ENCODE measurements at places on chromosomes 2 and 18. TPM values are rescaled to one million over a fixed set of nuclear protein-coding genes. Genes with fewer than 3 reads are reported as not detected.

GRCh38 chr2:7740114-7740513 lies 822.9 kb downstream of the RNF144A start:
- H3K27me3 ChIP-seq: no peaks in the 10 kb centered on the region
- no peaks in the 10 kb centered on the region for H3K36me3 ChIP-seq
- H3K4me3 ChIP-seq: no peak overlapping the region
- H3K27ac ChIP-seq: no peak overlapping the region
- DNase-seq: no peak

DNA sequence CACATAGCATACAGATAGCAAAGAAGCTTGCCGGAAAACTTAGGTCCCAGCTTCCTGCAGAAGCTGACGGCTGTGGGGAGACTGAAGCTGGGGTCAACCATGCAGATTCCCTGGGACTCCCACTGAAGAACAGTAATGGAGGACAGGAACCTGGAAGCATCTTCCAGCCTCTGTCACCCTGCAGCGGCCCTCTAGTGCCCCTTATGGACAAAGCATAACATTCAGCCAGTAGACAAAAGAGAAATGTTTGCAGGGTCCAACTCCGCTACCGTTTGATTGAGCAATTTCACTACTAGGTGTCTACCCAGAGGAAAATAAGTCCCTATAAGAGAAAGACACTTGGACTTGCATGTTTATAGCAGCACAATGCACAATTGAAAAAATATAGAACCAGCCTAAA lies 460.6 kb downstream of the CNTNAP5 start:
- no peak overlapping the region for H3K27ac ChIP-seq
- no peak for DNase-seq
- no peak overlapping the region for H3K4me3 ChIP-seq

DNA sequence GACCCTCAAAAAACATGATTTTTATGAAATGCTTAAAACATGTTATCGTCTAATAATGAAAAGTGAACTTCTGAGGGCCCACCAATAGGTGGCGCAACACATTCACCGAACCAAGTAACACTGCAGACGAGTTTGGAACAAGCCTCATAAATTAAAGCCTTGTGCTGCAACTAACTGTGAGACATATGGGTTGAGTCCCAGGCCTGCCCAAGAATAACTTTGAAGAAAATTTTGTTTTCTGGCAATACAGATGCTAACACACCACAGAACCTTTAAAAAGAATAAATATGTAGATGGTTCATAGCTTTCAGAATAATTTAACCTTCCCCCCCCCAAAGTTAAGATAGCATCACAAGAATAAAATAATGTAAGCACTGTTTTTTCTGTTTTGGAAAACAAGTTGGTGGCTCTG lies 285.9 kb downstream of the RNF144A start:
- no peak overlapping the region for H3K4me3 ChIP-seq
- peak; percentile 29 for DNase-seq
- no peaks in the 10 kb centered on the region for H3K4me1 ChIP-seq
- H3K27me3 ChIP-seq: no peaks in the 10 kb centered on the region
- no peak overlapping the region for H3K27ac ChIP-seq

GRCh38 chr18:23588836-23589560 lies 2.7 kb upstream of the NPC1 start:
- no peak overlapping the region for H3K4me3 ChIP-seq
- peaks cover 18% of the 10 kb centered on the region for H3K4me1 ChIP-seq
- H3K27me3 ChIP-seq: no peaks in the 10 kb centered on the region
- no peaks in the 10 kb centered on the region for H3K36me3 ChIP-seq
- no peak overlapping the region for H3K27ac ChIP-seq

GRCh38 chr18:44744161-44745121 lies 63.8 kb downstream of the SETBP1 start:
- DNase-seq: no peak
- H3K27ac ChIP-seq: no peak overlapping the region
- no peaks in the 10 kb centered on the region for H3K27me3 ChIP-seq
- no peak overlapping the region for H3K4me3 ChIP-seq

GRCh38 chr2:11865805-11866204 lies 119.4 kb downstream of the LPIN1 start:
- no peak overlapping the region for H3K27ac ChIP-seq
- H3K27me3 ChIP-seq: no peaks in the 10 kb centered on the region
- H3K4me3 ChIP-seq: no peak overlapping the region
- H3K4me1 ChIP-seq: no peaks in the 10 kb centered on the region
- H3K36me3 ChIP-seq: no peaks in the 10 kb centered on the region
- no peak for DNase-seq

DNA sequence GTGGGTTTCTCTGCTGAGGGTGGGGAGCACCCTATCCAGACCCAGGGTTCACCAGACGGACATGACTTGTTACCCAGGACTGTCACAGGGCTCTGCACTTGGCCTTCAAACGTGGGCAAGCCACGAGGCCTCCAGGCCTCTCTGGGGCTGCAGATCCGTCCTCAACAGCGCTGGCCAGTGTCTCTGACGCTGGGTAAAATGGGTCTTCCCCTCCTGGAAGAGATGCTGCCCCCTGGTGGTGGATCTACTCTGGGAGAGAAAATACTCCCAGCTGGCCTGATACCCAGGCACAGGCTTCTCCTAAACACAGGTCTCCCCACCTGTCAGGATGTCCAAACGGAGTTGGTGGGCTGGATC lies 3.7 kb downstream of the GPR17 start:
- H3K4me3 ChIP-seq: no peak overlapping the region
- H3K36me3 ChIP-seq: no peaks in the 10 kb centered on the region
- H3K27me3 ChIP-seq: no peaks in the 10 kb centered on the region
- peaks cover 20% of the 10 kb centered on the region for H3K4me1 ChIP-seq
- DNase-seq: peak; percentile 87
- no peak overlapping the region for H3K27ac ChIP-seq

DNA sequence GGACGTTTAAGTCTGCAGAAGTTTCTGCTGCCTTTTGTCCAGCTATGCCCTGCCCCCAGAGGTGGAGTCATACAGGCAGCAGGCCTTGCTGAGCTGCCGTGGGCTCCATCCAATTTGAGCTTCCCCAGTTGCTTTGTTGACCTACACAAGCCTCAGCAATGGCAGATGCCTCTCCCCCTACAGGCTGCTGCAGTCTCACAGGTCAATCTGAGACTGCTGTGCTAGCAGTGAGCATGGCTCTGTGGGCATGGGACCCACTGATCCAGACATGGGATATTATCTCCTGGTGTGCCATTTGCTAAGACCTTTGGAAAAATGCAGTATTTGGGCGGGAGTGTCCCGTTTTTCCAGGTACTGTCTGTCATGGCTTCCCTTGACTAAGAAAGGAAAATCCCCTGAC lies 726.0 kb downstream of the ERBB4 start:
- H3K27me3 ChIP-seq: no peaks in the 10 kb centered on the region
- H3K4me1 ChIP-seq: no peaks in the 10 kb centered on the region
- H3K36me3 ChIP-seq: no peaks in the 10 kb centered on the region

DNA sequence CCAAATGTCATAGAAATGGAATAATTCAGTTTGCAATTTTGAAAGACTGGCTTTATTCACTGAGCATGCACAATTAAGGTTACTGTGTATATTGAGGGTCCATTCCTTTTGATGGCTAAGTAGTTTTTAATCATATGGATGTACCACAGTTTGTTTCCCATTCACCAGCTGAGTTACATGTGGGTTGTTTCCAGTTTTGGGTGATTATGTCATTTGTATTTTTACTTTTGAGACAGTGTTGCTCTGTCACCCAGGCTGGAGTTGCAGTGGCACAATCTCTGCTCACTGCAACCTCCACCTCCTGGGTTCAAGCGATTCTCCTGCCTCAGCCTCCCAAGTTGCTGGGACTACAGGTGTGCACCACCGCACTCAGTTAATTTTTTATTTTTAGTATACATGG lies 80.8 kb upstream of the MGAT4A start:
- no peak overlapping the region for H3K27ac ChIP-seq
- H3K4me3 ChIP-seq: no peak overlapping the region
- peaks cover 30% of the 10 kb centered on the region for H3K4me1 ChIP-seq
- DNase-seq: no peak
- H3K27me3 ChIP-seq: no peaks in the 10 kb centered on the region

DNA sequence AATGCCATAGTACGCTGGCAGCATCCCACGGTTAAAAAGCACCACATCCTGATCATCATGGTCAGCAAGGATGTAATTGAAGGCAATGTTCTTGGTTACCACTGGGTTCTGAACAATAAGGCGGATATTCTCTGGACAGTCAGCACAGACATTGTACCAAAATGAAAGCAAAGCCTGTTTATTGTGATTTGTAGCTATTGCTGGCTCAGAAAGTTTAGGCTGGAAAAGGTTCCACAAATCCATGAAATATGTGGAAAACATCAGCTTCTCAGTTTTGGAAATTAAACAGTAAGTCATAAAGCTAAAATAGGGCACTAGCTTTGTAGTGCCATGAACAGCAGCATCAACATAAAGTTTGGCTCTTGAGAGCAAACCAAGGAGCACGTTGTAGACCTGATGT lies 52.2 kb downstream of the C2orf74 start:
- peaks cover 51% of the 10 kb centered on the region for H3K36me3 ChIP-seq
- H3K4me1 ChIP-seq: no peaks in the 10 kb centered on the region
- DNase-seq: no peak
- no peak overlapping the region for H3K4me3 ChIP-seq
- H3K27ac ChIP-seq: no peak overlapping the region

GRCh38 chr18:13294309-13294708 lies 75.7 kb downstream of the LDLRAD4 start:
- peaks cover 42% of the 10 kb centered on the region for H3K36me3 ChIP-seq
- H3K27ac ChIP-seq: no peak overlapping the region
- H3K27me3 ChIP-seq: no peaks in the 10 kb centered on the region
- peaks cover 21% of the 10 kb centered on the region for H3K4me1 ChIP-seq
- no peak overlapping the region for H3K4me3 ChIP-seq

DNA sequence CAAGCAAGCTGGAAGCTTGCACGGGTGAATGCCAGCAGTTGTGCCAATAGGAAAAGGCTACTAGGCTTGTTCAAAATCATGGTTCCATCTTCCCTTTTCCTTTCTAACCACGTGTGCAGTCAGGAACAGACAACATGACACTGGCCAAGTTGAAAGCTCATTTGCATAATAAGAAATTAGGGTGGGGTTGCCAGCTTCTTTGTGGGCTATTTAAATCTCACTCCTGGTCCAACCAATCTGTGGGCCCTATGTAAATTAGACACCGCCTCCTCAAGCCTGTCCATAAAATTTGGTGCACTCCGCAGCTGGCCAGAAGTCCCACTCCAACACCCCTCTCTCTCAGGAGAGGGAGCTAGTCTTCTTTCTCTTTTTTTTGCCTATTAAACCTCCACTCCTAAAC lies 1948.4 kb upstream of the PIK3C3 start:
- no peak overlapping the region for H3K4me3 ChIP-seq
- H3K4me1 ChIP-seq: no peaks in the 10 kb centered on the region
- no peaks in the 10 kb centered on the region for H3K36me3 ChIP-seq
- no peak overlapping the region for H3K27ac ChIP-seq

GRCh38 chr2:71927757-71928715 lies 219.6 kb downstream of the CYP26B1 start:
- no peak for DNase-seq
- no peak overlapping the region for H3K27ac ChIP-seq
- no peak overlapping the region for H3K4me3 ChIP-seq
- H3K4me1 ChIP-seq: no peaks in the 10 kb centered on the region
- H3K27me3 ChIP-seq: no peaks in the 10 kb centered on the region
- no peaks in the 10 kb centered on the region for H3K36me3 ChIP-seq

DNA sequence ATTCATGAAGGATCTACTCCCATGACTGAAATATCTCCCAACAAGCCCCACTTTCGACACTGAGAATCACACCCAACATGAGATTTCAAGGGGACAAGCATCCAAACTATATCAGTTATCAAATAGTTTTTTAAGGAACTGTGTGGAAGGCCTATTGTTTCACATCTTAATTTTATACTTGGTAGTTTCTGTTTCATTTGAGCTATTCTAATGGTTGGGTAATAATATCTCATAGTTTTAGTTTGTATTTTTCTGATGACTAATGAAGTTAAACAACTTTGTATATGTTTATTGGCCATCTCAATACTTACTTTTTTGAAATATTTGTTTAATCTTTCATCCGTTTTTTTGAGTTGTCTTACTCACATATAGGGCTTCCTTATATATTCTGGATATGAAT lies 135.0 kb downstream of the SCG2 start:
- H3K27me3 ChIP-seq: no peaks in the 10 kb centered on the region
- no peaks in the 10 kb centered on the region for H3K4me1 ChIP-seq
- no peaks in the 10 kb centered on the region for H3K36me3 ChIP-seq
- no peak overlapping the region for H3K4me3 ChIP-seq
- H3K27ac ChIP-seq: no peak overlapping the region

GRCh38 chr18:48542513-48543181 lies 3.8 kb downstream of the CTIF start:
- no peak overlapping the region for H3K4me3 ChIP-seq
- H3K4me1 ChIP-seq: peaks cover 6% of the 10 kb centered on the region
- DNase-seq: no peak

- H3K27me3 ChIP-seq: no peaks in the 10 kb centered on the region
- no peak for DNase-seq
- H3K4me3 ChIP-seq: no peak overlapping the region
Measured at GRCh38 chr2:96247896-96248295, 17.9 kb downstream of the TMEM127 start.

- no peak overlapping the region for H3K4me3 ChIP-seq
- DNase-seq: no peak
- no peak overlapping the region for H3K27ac ChIP-seq
- peaks cover 80% of the 10 kb centered on the region for H3K36me3 ChIP-seq
- H3K4me1 ChIP-seq: no peaks in the 10 kb centered on the region
Measured at GRCh38 chr2:174577967-174578589, 19.5 kb downstream of the WIPF1 start.

GRCh38 chr2:20430461-20431300 lies 16.2 kb upstream of the RHOB start:
- no peaks in the 10 kb centered on the region for H3K36me3 ChIP-seq
- no peak for DNase-seq

DNA sequence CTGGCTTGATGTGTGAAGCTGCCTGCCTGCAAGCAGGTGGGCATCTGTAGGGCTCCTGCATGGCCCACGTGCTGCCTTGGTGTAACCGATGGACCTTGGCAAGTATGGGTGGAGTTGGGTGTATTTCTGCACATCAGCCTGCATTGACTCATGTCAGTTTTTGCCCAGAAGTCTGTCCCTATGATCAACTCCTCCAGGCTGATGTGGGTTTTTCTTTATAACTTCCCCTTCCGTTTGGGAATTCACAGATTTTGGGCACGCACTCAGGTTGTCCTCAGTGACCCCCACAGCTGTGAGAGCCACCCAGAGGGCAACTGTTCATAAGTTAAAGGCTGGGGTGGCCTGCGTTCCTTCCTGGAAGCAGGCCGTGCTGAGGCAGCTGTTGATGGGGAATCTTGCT lies 123.3 kb downstream of the NCK2 start:
- H3K4me1 ChIP-seq: peaks cover 24% of the 10 kb centered on the region
- H3K27ac ChIP-seq: no peak overlapping the region
- H3K4me3 ChIP-seq: no peak overlapping the region
- no peak for DNase-seq
- H3K27me3 ChIP-seq: no peaks in the 10 kb centered on the region
- peaks cover 7% of the 10 kb centered on the region for H3K36me3 ChIP-seq

DYTN gene
- polyA plus RNA-seq: not detected

EPB41L3 gene
- polyA plus RNA-seq: 31.9 TPM

IL36G gene
- polyA plus RNA-seq: 2.7 TPM

HOXD12 gene
- not detected for polyA plus RNA-seq

SERPINB12 gene
- 4.0 TPM for polyA plus RNA-seq

NYAP2 gene
- 0.02 TPM for polyA plus RNA-seq

CXCR1 gene
- polyA plus RNA-seq: 0.37 TPM

IL37 gene
- 0.43 TPM for polyA plus RNA-seq

GCG gene
- 3.7 TPM for polyA plus RNA-seq
